ENCODE measurements at places on chromosomes 2 and 18. TPM values are rescaled to one million over a fixed set of nuclear protein-coding genes. Genes with fewer than 3 reads are reported as not detected.

DNA sequence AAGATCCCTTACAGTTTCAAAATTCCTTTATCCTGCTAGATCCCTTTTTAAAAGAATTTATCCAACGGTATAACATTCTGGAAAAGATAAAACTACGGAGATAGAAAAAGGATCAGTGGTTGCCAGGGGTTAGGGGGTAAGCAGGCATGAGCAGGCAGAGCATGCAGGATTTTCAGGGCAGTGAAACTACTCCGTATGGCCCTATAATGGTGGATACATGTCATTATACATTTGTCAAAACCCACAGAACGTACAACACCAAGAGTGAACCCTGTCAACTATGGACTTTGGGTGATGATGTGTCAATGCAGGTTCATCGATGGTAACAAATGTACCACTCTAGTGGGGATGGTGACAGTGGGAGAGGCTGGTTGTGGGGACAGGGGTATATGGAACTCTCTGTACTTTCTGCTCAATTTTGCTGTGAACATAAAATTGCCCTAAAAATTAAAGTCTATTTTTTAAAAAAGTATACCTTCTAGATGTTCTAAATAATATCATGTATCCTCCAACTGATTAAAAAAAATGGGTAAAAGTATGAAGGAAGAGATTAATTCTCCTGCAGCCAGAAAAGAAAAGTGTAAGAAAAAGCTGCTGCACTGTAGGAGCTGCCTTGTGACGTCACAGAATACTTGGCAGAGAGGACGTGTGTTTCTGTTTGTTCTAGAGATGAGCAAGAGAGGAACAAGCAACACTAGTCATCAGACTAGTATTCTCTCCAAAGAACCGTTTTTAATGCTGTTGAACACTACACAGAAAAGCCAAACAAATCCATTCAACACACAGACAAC lies 23.6 kb downstream of the ANKRD44 start:
- DNase-seq, result peak; percentile 45

DNA sequence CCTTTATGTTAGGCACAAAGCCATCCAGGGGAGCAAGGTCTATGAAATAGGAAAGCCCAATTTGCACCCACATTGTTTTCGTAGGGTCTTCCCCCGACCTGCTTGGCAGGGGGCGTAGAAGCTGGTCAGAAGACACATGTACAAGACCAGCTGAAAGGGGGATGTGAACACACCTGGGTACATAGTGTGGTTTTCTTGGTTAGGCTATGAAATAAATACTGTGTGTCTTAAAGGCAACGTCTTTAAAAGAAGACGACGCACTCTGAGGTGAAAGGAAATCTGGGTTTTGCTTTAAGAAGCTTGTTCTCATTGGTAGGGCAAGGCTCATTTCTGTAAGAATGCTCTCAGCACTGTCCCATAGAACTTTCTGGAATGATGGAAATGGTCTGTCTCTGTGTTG lies 60.0 kb upstream of the KLF7 start:
- DNase-seq, result no peak

Gene XDH
- 4.9 TPM for total RNA-seq

Gene RAB6C
- total RNA-seq, result 0.52 TPM

Gene MYCN
- not detected for total RNA-seq

Gene TMEM237
- total RNA-seq, result 9.3 TPM
